ENCODE measurements at places on chromosomes 7 and 10.

- no peak for DNase-seq
These were observed 25.2 kb downstream of the ADAP1 start for GRCh38 chr7:929311-929711.

DNA sequence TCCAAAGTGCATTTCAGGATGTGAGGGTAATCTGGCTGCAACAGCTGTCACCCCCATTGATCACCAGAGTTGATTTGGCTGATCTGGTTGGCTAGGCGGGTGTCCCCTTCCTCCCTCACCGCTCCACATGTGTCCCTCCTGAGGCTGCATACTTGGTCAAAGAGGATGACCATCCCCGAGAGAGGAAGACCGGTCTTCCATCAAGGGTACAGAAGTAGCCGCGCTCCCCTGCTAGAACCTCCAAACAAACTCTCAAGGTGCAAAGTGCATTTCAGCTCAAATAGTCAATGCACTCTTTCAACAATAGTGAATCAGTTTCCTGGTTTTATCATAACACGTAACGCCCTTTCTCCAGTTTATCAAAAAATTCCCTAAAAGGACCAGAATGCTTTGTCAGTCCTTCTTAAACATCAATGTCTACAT is 44.6 kb downstream of the CARD11 start:
- DNase-seq, result no peak

DNA sequence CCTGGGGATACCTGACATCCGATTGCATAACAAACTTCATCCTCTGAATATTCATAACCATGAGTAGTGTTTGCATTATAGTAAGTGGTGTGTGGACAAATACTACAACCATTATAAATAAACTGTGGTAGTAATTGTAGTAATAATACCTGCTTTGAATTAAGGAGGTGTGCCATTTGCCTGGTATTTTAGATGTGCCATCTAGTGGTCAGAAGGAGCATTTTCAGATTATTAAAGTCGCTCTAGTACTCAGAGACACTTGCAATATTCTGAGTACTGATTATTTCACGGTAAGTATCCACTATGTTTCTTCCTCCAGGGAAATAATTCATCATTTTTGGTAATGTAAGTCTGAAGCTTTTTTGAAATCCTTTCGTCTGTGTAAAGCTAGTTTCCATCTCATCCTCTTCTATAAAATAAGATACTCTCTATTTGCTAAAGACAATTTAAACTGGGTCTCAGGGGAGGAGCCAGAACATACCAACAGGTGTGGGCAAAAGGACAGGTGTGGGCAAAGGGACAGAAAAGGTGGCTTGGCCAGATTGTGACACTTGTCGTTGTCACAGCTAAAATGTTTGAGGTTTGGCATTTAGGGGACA is 115.3 kb upstream of the WDR11 start:
- DNase-seq, result no peak

GRCh38 chr10:117698809-117699208 is 156.3 kb downstream of the EMX2 start:
- no peak for DNase-seq

DNA sequence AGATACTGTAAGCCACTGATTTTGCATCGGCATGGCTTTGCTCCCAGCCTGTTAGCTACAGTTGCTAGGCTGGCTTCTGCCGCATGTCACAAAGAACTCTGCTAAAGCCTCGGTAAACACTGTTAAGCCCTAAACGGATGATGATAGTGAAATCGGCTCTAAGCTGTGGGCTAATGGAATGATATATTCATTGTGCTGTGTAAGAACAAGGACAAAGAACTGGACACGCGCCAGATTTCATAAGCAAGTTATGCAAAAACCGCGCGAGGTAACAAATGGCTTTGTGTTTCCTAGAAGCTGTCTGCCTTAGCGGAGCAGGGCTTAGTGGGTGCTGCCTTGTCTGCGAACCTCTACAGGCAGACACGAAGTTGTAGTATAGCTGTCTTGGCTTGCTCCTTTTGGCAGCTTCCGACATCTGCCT is 331.3 kb upstream of the COBL start:
- no peak for DNase-seq

DNA sequence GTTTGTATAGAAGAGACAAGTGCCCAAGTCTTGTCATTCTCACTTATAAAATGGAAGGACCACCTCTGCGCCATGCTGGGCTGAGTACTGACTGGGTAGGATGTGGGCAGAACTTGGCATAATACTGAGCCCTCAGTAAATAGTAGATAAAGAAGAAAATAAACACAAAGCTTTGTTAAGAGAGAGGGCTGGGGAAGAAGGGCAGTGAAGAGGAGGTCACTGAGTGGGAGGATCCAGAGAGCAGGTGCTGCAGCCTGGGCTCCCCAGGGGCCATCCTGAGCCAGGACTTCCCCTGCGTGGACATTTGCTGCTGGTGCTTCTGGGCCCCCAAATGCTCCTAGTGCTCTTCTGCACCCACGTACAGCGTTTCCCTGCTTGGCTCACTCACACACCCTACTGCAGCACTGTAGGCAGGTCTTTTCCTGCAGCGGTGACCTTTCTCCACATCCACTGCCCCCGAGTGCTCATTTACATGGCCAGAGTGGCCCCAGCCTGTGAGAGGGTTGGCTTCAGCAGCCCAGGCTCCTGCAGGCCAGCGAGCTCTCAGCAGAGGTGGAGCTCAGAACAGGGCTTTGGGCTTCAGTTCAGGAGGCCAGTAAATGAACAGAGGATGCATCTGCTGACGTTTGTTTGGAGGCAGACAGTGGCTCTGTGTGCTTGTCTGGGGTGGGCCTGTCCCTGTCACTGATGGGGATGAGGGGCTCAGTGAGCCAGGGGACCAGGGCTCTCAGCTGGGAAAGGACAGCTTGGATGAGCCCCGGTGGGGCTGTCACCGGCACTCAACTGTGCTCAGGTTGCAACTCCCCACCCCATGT is 164.6 kb downstream of the ADARB2 start:
- no peak for DNase-seq

GRCh38 chr7:30831227-30831626 is 60.0 kb downstream of the MINDY4 start:
- no peak for DNase-seq

DNA sequence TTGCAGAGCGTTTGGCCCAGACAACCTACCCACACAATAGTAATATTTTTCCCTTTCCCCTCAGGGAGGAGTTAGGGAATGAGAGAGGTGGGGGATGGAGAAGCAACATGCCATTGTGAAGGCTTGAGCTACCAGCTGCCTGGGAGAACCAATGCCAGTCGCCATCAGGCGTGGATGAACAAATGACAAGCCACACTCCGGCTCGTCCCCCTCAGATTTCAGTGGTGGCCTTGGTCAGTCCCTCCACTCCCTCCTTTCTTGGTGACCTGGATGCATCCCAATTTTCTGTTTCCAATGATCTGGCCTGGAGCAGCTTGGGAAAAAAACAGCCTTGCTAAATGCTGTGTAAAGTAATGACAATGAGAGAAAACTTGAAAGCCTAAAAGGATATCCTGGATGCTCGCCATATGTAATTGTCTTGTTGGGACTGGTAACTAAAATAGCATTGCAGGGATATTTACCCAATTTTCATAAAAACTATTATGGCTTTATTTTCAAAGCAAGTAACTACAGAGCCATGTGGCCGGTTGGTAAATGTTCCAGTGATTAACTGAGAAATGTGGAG is 110.7 kb downstream of the ICA1 start:
- no peak for DNase-seq

DNA sequence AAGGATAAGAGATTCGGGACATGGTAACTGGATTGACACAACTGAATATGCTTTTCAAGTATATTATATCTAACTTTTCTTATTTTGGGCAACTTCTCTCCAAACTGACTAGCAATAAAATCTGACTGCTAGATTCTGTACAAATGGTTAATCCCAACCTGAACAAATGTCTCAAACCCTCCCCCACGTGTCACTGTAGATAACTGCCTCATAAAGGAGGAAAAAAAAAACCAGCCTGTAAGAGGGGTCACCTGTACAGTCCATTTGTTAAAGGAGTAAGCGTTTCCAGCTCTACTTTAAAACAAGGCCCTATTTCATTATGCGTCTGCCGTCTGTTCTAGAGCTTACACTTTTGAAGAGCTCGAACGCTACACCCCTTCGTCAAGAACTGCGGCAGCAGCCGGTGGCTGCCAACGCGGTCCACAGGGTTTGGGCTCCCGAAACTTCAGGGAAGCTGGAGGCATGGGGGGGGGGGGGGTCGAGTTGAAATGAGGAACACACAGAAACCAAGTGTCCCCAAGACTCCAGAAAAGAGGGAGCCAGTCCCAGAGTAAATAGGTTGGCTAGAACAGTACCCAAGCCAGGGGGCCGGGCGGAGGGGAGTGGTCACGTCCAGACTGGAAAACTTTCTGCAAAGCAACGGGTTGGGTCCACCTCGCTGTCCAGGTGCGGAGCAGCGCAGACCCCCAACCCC is 492 bp downstream of the COG5 start:
- no peak for DNase-seq

GRCh38 chr7:49037346-49038210 is 113.2 kb downstream of the CDC14C start:
- DNase-seq, result no peak

GRCh38 chr7:157544980-157545680 is 208.3 kb downstream of the DNAJB6 start:
- DNase-seq, result no peak

DNA sequence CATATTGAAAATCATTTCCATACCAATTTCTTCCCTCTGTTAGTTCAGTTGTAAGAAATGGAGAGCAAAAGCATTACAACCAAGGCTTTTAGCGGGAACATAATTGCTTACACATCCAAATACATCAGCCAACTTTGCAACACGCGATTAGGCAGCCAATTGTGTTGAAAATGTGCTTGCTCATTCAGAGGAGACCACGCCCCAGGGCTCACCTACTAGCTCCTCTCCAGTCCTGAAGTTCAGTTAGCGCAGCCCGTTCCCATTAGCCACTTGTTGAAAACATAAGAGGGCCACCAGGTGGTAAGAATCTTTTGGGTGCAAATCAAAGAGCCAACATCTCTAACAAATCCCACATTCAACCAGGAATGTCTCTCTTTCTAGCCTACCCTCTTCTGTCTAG is 213.2 kb upstream of the MDFIC start:
- DNase-seq, result no peak

- DNase-seq, result no peak
These were observed 84.7 kb downstream of the MAPK8 start for GRCh38 chr10:48390933-48391845.

DNA sequence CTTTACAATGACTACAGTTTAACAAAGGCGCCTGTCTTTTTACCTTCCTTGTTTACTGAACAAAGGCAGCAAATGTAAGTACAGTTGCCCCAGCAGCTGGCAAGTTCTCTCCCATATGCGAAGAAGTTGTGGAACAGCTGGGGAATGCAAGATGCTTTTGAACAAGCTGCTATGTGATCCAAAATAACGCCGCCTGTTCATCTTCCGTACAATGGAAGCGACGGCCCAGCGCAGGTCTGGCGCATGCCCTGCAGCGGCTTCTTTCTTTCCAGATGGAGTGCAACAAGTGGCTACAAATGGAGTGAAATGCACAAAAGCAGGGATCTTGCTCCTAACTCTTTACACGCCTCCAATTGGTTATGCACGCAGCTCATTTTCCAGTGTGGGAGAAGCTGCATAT is 97.0 kb upstream of the SVIL start:
- DNase-seq, result no peak

- DNase-seq, result no peak
These were observed 176.5 kb downstream of the CSTF2T start for GRCh38 chr10:51522858-51523257.

DNA sequence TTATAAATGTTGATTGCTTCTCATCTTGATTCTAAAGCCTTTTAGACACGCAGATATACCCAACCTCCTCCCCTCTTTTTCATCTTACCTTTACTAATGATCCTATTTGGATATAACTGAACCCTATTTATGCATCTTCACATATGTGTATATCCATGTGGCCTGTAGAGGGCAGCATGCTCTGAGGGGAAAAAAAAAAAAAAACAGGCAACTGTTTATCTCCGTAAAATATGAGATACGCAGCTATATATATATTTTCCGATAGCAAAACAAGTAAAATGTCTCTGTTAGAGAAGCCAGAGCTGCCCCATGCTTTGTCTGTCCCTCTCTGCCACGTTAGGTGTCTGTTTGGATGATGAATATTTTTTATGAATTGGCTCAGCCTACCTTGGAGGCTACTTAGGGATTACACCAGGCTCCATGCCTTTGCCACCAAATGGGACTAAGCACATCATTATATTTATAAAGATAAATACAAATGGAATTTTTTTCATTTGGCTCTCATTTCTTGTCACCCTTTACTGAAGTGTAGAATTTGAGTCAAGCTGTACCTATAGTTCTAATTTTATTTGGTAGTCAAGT is 174.8 kb upstream of the FZD1 start:
- no peak for DNase-seq

- DNase-seq, result no peak
These were observed 64.3 kb downstream of the FAM171A1 start for GRCh38 chr10:15306735-15307280.

DNA sequence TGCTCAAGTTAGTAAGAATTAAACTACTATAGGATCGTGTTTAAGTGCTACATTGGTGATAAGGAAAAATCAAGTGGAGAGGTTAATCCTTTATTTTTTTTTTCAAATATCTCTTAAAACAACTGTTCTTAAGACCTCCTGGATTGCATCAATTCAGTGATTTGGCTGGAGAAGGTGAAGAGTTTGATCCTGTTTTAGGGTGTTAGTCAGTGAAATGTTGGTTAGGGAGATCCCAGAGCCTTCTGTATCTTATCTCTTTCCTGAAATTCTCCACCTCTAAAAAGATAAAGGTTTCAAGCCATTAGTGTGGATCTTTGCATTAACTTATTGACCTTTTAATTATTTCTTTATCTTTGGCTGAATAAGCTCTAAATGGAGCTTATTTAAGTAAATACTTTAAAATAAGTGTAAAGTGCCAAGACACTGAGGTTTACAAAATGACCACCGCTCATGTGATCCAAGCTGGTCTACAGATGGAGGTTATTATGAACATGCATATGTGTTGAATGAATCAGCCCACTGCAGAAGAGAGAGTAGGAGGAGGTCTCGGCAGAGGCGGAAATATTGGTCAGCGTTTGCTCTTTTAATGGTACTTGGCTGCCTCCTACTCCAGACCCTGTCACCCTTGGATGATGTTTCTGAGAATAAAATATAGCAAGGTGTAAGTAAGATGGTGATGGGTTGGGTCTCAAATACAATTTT is 51.8 kb upstream of the BMPER start:
- DNase-seq, result no peak

- no peak for DNase-seq
These were observed 609.0 kb downstream of the SDK1 start for GRCh38 chr7:3910054-3910453.

All from stimulated activated CD8-positive, alpha-beta memory T cell treated with anti-CD3 and anti-CD28 coated beads, Interleukin-7, amount 100 ng/mL, for 4 hours (primary cell).